ENCODE measurements at places on chromosomes 6 and 20.

DNA sequence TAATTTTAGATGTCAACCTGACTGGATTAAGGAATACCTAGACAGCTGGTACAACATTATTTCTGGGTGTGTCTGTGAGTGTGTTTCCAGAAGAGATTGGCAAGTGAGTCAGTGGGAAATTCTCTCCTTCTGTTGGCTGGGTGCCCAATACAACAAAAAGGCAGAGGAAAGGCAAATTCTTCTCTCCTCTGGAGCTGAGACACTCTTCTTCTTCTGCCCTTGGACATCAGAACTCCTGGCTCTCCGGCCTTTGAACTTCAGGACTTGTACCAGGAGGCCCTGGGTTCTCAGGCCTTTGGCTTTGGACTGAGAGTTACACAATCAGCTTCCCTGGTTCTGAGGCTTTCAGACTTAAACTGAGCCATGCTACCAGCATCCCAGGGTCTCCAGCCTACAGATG lies 7.8 kb upstream of the BTN3A1 start:
- peak; percentile 41 for DNase-seq

GRCh38 chr6:167892835-167893815 lies 66.4 kb downstream of the AFDN start:
- no peak for DNase-seq

- DNase-seq: no peak
Observed at GRCh38 chr20:610130-611046, at the start of gene TCF15. Gene TCF15, minus strand, starts transcription at chr20:610309. Its CDS starts 72 bp downstream, at chr20:610237.

GRCh38 chr6:80488190-80488589 lies 381.7 kb downstream of the BCKDHB start:
- DNase-seq: no peak

GRCh38 chr20:19673575-19673974 lies 84.5 kb upstream of the RIN2 start:
- DNase-seq: no peak

DNA sequence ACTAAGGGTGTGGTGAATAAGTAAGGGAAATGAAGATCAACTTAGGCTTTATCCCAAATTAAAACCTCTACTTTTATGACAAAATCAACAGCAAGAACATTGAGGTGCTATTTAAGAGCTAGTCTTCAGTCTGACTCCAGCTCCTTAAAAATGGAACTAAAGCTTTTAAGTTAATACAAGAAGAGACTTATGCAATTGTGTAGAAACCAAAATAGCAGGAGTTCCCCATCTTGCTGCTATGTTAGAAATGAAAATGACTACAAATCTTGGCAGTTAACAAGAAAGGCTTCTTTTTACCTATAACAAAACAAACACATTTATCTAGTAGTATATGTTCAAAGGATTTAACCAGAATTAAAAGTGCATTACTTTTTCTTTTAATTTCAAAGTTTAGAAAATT lies 25.7 kb downstream of the HMGN3 start:
- no peak for DNase-seq

- no peak for DNase-seq
Observed at GRCh38 chr20:20003031-20003954, 13.9 kb upstream of the NAA20 start.

DNA sequence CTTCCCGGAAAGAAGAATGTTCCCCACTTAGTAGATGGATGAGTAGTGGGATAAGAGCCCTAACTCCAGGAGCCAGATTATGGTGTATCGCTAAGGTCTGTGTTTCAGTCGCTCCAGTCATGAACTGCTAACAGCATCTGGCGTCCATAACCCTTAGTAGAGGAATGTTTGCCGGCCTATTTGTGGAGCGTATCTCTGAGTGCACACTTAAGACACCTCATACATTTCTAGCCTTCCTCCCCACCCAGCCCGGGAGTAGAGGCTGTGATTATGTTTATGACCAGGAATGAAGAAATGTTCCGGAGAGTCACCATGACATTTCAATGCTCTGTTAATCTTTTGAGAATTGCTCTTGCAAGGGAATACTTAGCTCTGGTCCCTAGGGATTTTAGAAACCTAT lies 251.1 kb upstream of the SOX4 start:
- DNase-seq: peak; percentile 22

- DNase-seq: no peak
Observed at GRCh38 chr20:58458342-58459057, 56.7 kb downstream of the APCDD1L start.

DNA sequence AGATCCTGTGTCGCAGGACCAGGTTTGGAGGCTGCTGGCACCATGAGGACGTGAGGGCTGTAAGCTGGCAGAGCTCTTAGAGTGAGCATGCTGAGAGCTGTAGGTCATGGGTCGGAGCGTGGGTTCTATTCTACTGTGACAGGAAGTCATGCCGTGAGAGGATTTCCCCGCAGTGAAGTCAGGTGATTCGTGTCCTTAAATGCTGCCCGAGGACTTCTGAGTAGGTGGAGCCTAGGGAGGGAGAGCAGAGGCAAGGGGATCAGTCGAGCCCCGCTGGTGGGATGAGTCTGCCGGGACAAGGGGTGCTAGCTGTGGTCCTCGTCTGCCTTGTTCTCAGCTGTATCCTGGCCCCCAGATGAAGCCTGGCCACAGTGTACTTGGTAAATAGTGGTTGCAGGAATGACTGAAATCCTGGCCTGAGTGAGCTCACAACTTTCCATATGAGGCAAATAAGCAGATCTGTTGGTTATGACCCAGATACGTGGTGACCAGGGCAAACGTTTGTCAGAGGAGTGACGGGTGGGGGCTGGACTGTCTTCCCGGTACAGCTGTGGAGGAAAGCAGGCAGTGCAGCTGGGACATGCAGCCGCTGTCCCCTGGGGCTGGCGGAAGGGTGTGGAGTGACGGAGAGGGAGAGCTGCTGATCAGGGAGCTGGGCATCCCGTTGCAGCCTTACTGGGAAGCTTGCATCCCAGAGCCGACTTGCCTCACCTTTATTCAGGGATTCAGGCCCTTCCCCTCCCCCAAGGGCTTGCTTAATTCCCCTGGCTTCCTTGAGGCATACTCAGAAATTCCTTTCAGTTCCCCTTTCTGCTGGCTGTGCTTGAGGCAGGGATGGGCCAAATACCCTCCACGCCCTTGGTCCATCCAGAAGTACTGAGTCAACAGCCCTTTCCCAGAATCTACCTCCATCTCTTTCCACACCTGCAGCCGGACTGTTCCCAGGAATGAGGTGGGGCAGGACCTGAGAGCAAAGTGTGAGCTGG lies 250.9 kb upstream of the RREB1 start:
- DNase-seq: no peak

DNA sequence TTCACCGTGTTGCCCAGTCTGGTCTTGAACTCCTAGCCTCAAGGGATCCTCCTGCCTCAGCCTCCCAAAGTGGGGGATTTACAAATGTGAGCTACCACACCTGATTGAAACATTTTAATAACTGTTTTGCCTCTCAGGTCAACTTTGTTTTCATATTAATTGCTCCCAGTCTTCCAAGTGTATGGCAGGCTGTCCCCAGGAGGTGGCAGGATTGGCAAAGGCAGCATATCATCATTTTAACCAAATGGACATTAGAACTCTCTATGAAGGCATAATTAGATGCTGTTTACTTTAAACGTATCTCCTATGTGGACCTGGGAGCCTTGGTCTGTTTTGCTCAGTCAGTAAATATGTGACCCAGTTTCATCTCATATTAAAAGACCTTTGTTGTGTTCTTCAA lies 59.2 kb upstream of the CSE1L start:
- DNase-seq: no peak

DNA sequence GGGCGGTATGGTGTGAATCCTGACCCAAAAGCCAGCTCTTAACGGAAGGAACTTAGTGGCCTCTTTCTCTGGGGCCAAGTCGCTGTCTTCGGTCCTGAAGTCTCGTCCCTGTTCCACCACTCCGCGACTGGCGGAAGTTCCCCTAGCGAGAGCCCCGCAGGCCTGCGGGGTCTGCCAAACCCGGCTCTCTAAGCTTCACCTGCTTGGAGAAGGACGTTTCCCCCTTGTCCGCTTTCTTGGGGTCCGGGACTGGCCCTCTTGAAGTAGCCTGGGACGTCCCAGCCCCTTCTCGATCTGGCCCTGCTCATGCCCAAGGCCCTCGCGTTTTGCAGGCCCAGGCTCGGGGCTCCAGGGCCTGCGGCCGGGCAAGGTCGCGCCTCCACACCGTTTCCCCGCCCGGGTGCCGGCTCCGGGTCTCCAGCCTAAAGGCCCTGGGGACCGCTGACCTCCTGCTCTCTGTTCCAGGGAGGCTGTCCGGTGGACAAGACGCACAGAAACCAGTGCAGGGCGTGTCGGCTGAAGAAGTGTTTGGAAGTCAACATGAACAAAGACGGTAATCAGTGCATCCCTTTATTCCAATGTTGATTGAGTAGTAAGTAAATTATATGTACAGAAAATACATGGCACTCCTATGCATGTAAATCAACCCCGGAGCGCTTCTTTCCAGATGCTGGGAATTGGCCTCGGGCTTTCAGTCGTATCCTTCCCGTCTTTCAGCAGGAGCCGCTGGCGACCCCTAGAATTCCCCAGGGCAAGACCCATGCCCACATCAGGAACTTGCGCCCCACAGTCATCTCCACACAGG lies 8.8 kb downstream of the NR2E1 start:
- DNase-seq: no peak

DNA sequence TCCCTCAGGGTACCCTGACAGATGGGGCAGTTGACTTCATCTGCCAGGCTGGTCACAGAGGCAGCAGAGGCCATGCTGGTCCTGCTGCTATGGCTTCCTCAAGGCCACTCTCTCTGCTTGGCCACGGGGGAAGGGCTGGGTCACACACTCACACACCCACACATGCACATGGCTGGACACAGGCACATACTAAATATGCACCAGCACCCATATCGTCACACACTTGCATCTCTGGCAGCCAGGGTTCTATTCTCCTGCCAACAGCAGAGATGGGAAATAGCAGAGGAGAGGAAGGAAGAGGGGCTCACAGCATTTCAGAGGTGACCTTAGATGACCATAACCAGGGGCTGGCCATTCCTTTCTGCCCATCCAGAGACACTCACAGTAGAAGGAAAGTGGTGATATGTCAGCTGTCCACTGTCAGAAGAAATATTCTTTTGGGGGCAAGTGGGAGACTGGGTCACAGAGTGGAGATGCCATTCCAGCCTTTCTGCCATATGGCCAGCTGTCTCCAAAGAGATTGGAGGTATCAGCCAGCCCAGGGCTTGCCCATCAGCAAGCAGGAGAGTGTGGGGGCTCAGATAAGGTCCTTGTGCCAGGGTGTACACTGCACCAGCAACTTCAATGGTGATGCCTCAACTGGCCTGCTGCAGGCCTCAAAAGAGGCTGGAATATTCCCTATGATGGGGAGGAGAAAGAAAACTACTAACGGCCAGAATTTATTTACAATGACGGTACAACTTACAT lies at the start of gene TRIM10:
TRIM10 (minus strand) TSS at position 427 of the 747 bp plus-strand sequence; CDS start at position 74, 353 bp downstream.
- no peak for DNase-seq

- DNase-seq: no peak
Observed at GRCh38 chr6:8352966-8353340, 82.4 kb downstream of the SLC35B3 start.

- DNase-seq: no peak
Observed at GRCh38 chr6:91782802-91783201, 1195.9 kb upstream of the MAP3K7 start.
